Retinal pigment epithelial cell (primary cell): ENCODE measurements at places on chromosomes 1 and 21.

- no peak for DNase-seq
These were observed 5.7 kb downstream of the BCL2L15 start for GRCh38 chr1:113881661-113882060.

DNA sequence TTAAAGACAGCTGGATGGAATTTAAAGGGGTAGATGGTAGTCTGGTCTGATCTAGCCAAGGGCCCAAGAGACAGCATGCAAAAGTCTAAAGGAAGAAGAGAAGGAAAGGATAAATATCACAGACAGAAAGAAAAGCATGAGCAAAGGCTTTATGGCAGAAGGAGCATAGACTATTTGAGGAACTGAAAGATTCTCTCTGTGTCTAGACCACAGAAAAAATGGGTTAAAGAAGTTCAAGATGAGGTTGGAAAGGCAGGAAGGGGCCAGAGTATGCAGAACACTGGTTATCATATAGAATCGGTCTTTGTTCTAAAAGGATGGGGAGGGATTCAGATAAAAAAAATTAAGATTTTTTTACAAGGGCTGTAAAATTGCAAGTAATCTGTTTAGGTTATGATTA, 136.8 kb upstream of the SGIP1 start:
- no peak for DNase-seq

- DNase-seq = no peak
These were observed 5.0 kb upstream of the RNF19B start for GRCh38 chr1:32969566-32969965.

DNA sequence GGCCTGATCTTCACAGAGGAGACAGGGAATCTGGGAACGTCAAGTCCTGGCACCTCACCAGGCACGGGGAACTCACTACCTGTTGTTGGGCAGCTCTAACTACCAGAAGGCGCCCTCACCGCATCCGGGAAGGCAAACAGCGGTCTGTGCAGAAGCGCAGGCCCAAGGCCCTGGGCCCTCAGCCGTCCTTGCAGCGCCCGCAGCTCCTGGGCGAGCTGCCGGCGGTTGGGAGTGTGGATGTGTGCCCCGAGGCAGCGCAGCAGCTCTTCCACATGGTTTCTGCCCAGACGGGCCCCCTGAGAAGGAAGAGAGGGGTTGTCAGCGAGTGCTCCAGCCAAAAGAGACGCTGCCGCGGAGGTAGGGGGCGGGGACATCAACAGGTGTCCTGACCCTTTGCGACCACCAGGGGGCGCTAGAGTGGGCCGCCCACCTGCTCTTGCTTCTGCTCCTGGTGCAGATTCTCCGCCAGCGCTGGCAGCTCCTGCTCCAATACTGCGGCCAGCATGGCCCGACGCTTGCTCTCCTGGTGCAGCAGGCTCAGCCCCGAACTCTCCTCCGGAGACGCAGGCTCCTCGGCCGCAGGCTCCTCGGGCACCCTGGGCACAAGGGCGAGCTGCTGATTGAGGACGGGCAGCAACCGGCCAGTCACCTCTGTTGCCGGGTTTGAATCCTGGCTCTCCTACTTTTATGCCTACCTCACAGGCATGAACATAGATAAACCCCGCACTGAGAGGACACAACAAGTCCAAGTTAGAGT, 9.3 kb downstream of the MAP3K6 start:
- no peak for DNase-seq

DNA sequence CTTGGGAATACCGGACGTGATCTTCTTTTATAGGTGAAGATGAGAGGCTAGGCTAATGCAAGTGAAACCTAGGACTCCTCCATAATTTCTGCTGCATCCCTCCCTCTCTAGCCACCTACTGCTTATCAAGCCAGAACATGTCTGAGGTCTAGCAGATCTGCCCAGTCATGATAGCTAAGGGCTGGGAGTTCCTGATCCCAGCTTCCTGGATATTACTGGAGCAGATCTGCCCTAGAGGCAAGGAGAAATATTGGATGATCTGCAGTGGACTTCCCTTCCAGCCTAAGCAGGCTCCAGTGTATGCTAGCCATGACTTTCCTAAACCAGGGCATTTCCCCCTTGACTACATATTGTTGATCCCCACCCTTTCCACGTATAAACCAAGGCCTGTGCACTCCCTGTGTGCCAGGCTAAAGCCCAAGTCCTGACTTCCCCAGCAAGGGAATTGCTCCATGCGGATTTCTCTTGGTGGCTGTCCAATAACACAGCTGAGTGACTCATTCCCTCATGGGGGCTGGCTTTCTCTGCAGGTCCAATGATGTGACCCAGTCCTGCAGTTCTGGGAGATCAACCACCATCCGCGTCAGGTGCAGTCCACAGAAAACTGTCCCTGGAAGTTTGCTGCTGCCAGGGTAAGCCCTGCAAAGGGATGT, 15.5 kb upstream of the SARS1 start:
- peak; percentile 72 for DNase-seq

- no peak for DNase-seq
These were observed 24.6 kb upstream of the NEK7 start for GRCh38 chr1:198132060-198132781.

DNA sequence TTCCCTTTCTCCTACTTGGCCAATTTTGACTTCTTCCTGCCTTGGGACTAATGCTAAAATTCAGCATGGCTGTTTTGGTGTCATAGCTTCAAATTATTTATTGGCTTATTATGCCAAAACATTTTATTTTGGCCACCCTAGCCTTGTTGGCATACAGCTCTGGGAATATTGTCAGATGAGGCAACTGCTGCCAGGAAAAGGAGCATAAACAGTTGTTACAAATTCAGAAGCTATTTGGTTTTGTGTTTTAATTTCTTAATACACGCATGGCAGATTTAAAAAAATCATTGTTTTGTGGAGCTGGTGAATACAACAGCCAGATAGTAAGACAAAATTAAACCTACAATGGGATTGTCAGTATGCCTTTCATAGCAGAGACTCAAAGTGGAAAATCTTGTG, 66.8 kb upstream of the BCL10 start:
- DNase-seq = no peak

GRCh38 chr1:99474350-99474893, 171.5 kb upstream of the PALMD start:
- DNase-seq = no peak

- DNase-seq = no peak
These were observed 3.2 kb downstream of the CGN start for GRCh38 chr1:151514366-151514765.

GRCh38 chr1:155134880-155135414, 705 bp upstream of the SLC50A1 start:
- peak; percentile 91 for DNase-seq

GRCh38 chr1:9320520-9321479, 28.1 kb downstream of the SPSB1 start:
- DNase-seq = no peak

GRCh38 chr1:10528066-10529014, 53.6 kb downstream of the PEX14 start:
- peak; percentile 69 for DNase-seq

DNA sequence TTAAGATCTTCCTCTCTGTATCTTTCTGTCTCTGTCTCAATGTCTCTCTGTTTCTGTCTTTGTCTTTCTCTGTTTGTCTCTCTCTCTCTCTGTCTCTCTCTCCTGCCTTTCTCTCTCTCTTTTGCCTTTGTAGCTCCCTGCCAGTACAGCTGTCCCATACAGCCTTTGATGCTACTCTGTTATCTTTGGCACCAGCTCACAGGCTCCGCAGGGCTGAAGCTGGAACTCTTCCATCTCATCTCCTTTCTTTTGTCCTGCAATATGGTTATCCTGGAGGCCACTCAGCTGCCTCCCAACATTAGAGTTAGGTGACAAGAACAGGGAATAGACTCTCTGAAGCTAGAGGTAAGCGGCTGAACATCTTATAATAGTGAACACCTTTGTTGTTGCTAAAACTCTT, 354.3 kb upstream of the NEGR1 start:
- no peak for DNase-seq

DNA sequence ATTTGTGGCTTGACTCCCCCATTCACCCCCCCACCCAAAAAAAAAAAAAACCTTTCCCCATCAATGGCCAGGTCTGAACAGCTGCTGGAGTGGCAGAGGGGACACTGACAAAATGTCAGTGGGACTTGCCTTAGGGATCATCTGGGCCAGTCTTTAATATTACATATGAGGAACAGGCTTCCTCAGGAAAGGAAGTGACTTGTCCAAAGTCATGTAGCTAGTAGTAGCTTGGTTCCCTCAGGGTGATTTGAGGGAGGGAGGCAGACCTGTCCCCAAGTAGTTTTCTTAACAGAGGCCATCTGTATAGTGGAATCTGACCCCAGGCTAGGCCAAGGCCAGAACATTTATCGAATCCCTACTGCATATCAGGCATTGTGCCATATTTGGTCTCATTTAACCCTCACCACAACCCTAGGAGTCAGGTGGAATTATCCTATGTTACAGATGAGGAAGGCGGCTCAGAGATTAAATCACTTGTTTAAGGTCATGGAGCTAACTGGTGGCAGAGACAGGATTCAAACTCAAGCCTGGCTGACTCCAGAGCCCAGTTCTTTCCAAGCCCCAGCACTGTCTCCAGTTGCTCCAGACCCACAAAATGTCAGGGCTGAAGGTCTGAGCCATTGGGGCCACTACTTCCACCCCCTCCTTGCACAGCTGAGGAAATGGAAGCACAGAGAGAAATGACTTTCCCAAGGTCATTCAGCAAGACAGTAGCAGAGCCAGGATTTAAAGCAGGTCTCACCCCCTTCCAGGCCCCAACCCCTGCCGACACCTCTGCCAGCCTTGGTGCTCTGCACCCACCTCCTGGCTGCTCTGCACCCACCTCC, 10.4 kb downstream of the ZBTB7B start:
- no peak for DNase-seq

GRCh38 chr1:197277166-197277565, 9.1 kb downstream of the CRB1 start:
- no peak for DNase-seq

- DNase-seq = peak; percentile 42
These were observed 33.1 kb downstream of the TRIM67 start for GRCh38 chr1:231194843-231195516.

DNA sequence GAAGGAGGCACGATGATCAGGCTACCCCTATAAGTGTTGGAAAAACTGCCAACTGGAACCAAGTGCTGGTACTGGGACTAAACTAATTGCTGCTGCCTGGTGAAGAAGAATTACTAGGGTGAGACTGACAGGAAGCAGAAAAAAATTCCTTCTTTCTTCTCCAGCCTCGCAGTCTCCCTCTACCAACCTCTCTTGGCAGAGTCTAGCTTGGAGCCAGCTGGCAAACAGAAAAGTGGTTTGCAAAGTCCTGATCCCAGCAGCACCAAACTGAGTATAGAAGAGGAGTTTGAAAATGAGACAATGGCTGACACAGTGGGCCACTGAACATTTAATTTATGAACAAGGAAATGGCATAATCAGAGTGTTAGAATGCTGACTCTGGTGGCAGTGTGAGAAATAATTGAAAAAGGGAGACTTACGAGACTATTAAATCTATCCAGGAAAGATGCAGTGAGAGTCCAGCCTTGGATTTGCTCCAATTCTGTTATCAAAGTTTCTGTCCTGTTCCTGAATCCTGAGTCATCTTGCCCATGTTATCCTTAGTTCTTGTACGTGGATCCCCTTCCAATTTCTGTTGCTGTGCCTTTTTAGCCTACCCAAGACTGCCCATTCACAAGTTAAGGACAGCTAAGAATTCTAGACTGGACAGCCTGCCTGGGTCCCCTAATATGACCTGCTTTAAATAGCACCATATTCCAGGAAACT, 23.7 kb upstream of the DISP1 start:
- DNase-seq = no peak

DNA sequence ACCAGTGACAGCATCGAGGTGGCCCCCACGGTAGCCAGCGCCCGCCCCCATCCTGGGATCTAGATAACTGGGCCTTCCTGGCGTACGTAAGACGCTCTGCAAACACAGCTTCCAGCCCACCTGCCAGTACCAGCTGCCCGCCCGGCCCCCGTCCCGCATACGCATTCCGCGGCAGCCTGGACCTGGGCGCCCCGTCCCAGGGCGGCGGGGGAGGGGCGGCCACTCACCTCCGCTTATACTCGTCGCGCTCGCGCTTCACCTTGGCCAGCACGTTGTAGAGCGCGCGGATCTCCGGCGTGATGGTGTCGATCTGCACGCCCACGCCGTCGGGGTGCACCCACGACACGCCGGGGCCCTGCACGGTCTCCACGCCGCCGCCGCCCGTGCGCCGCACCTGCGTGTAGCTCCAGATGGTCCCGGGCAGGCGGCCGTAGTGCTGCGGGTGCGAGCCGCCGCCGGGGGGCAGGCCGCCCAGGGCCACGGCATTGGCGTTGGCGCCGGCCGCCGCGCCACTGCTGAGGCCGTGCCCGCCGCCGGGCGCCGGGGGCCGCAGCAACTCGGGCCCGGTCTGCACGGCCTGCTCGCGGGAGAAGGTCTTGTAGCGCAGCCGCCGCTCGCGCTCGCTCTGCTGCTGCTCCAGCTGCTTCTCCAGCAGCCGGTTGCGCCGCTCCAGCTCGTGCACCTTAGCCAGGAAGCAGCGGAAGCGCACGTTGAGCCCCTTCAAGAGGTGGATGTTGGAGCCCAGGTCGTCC, 859 bp downstream of the IFFO2 start:
- no peak for DNase-seq

DNA sequence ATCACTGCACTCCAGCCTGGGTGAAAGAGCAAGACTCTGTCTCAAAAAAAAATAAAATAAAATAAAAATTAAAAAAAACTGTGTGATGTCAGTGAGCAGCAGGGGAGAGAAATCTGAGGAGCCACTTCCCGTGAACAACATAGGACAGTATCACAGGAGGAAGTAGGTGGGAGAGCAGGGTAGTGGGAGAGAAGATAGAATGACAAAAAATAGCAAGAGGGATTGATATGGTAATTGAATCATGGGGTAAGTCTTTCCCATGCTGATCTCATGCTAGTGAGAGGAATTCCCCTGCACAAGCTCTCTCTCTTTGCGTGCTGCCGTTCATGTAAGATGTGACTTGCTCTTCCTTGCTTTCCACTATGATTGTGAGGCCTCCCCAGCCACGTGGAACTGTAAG, 81.6 kb upstream of the PBX1 start:
- DNase-seq = no peak

DNA sequence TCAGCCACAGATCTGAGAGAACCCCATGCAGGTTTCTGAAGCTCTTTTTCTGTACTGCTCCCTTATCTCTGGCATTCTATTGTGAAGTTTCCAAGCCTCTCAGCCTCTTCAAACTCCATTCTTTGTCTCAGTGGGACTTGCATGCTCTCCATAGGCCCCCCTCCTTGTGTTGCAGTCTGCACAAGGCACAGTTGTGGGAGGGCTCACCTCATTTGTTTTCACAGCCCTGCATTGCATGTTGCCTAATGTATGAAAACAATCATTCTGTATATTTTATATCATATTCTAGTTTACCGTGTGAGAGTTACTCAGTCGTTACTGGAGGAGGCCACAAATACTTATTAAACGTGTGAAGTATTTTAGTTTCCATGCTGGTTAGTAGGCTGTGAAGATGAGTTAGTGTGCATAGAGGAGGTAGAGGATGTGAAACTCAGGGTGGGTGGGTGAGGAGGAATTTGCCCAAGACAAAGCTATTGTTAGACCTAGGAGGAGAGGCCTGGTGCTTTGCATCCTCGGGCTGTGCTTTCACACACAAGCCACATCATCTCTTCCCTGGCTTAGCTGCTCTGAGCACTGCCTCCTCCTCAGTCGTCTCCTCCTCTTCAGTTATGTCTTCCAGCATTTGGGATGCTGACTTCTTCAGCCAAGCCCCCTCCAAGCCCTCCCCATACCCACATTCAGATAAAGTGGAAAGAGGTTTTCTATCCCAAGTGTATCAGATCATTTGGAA, 7.8 kb upstream of the CHI3L2 start:
- DNase-seq = no peak

- no peak for DNase-seq
These were observed 6.5 kb downstream of the KCNN3 start for GRCh38 chr1:154863315-154864174.
